Tibial nerve (tissue), 4 donors: ENCODE measurements at places on chromosomes 6 and 20. TPM values are rescaled to one million over a fixed set of nuclear protein-coding genes. Genes with fewer than 3 reads are reported as not detected.

DNA sequence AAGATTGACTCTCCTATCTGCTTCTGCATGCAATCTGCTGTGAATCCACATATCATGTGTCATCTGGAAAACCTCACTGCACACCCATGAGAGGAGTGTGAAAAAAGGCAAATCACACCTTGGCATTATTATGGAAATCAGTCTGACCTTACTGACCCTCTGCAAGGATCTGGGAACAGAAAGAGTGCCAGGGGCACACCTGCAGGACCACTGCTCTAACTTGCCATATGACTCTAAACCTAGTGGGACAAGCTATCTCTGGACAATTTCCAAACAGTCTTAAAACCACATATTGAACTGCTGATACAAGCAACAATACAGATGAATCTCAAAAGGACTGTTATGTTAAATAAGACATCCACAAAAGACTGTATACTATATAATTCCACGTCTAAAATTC, 50.3 kb downstream of the ABHD12 start:
- no peaks in the 10 kb centered on the region for H3K27me3 ChIP-seq
- no peak overlapping the region for H3K4me3 ChIP-seq
- no peaks in the 10 kb centered on the region for H3K36me3 ChIP-seq

GRCh38 chr20:14203657-14204056, 133.8 kb downstream of the FLRT3 start:
- H3K36me3 ChIP-seq = no peaks in the 10 kb centered on the region
- H3K27me3 ChIP-seq = no peaks in the 10 kb centered on the region
- H3K4me3 ChIP-seq = no peak overlapping the region
- DNase-seq = no peak
- no peaks in the 10 kb centered on the region for H3K4me1 ChIP-seq

The RNF217 gene
- 26.7 TPM for total RNA-seq

GRCh38 chr20:15222502-15223330, 885.3 kb upstream of the FLRT3 start:
- no peaks in the 10 kb centered on the region for H3K4me1 ChIP-seq
- DNase-seq = no peak
- H3K27me3 ChIP-seq = no peaks in the 10 kb centered on the region
- H3K4me3 ChIP-seq = no peak overlapping the region

GRCh38 chr6:98586163-98586562, 248.2 kb upstream of the POU3F2 start:
- H3K27ac ChIP-seq = no peak overlapping the region
- no peak for DNase-seq
- H3K4me3 ChIP-seq = no peak overlapping the region
- H3K4me1 ChIP-seq = peaks cover 3% of the 10 kb centered on the region

DNA sequence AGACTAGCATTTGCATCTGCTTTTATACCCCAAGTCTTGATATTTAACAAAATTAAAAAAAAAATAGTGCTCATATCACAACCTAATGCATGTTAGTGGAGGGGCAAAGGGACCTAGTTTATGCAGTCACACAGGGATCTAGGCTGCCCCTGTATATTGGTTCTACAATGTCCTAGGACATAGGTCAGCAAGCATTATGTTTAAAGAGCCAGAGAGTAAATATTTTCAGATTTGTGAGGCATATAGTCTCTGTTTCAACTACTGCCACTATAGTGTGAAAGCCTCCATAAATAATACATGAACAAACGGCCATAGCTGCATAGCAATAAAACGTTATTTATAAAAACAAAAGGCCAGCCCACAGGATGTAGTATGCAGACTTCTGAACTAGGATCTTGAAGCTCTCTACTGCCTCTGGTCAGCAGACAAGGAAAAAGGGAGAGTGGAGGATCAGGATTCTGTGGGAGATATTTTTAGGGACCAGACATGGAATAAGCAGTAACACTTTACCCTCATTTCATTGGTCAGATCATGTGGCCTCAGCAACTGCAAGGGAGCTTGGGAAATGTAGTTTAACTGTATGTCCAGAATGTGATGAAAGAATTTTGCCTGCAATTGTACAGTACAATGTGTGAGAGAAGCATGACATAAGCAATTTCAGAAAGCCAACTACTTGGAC, 414.2 kb upstream of the SPTLC3 start:
- H3K4me3 ChIP-seq = no peak overlapping the region
- DNase-seq = no peak
- H3K4me1 ChIP-seq = no peaks in the 10 kb centered on the region
- H3K27ac ChIP-seq = no peak overlapping the region
- no peaks in the 10 kb centered on the region for H3K27me3 ChIP-seq

DNA sequence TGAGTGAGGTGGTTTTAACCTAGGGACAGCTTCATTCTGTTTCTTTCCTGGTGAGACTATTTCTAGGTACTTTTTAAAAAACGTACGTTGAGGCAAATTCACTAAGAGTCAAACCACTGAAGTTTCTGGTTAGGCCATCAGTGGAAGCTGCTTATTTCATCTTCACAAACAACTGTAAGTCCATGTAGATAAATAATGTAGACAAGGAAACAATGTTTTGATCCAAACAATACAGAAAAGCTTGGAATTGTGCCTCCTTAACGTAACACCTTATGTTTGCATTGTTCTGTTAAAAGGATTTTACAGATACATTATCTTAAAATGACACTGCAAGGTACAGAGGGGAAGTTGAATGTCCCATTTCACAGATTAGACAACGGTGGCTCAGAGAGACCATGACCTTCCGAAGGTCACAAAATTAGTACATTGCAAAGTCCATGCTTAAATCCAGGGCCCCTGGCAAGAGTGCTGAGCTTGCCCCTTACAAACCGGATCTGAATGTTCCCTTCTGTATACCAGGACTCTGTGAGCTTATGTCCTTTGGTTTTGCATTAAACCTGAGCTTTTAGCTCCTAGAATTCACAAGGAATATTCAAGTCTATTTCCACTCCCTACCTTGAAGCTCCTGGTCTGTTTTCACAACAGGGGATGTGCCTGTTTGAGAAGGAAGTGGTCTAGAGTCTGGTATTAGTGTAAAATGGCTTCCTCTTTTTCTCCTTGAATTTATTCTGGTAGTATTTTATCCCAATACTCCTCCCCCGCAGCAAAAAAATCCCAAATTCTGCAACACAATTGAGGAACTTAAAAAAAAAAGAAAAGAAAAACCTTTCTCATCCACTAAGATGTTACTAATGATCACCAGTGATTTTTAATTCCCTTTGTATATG, 28.9 kb upstream of the ZNF217 start:
- H3K4me1 ChIP-seq = peaks cover 32% of the 10 kb centered on the region
- H3K4me3 ChIP-seq = no peak overlapping the region
- H3K27me3 ChIP-seq = no peaks in the 10 kb centered on the region
- H3K36me3 ChIP-seq = no peaks in the 10 kb centered on the region

- no peak overlapping the region for H3K4me3 ChIP-seq
- DNase-seq = no peak
- H3K36me3 ChIP-seq = no peaks in the 10 kb centered on the region
- no peak overlapping the region for H3K27ac ChIP-seq
Measured at GRCh38 chr20:44143936-44144335, 43.1 kb downstream of the JPH2 start.

GRCh38 chr6:130099119-130099518, 80.7 kb downstream of the L3MBTL3 start:
- no peak overlapping the region for H3K4me3 ChIP-seq
- H3K27ac ChIP-seq = no peak overlapping the region

The RAD21L1 gene
- not detected for total RNA-seq

DNA sequence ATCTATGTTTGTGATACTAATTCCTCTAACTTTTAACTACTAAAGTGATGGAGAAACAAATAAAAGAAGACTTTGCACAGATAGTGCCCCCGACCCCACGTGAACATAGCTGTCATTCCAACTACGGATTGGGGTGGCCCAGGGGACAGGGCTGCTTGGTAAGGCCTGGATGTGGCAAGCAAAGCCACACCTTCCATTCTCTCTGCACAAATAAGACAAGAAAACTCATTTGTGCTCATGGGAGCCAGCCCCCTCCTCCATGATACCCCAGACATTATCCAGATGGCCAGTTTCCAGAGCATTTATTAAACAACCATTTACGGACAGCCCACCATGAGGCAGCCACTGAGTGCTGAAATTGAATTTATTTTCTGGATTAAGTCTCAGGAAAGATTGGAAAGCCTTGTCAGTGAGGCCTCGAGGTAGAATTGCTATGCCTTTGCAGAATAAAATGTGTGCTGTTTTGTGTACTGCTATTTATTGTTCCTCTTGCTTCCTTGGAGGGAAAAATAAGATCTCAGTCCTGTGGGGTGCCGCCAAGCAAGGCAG, 151.2 kb downstream of the UNC5CL start:
- no peak overlapping the region for H3K4me3 ChIP-seq
- no peak for DNase-seq
- no peaks in the 10 kb centered on the region for H3K36me3 ChIP-seq
- H3K27me3 ChIP-seq = no peaks in the 10 kb centered on the region
